Activated CD4-positive, alpha-beta T cell treated with anti-CD3 and anti-CD28 coated beads for 36 hours (primary cell): ENCODE measurements at places on chromosomes 16 and 17. TPM values are rescaled to one million over a fixed set of nuclear protein-coding genes. Genes with fewer than 3 reads are reported as not detected.

Gene CDT1
- total RNA-seq = 136 TPM

Gene ERN2
- not detected for total RNA-seq

Gene CACNG3
- total RNA-seq = not detected

Gene KRTAP3-2
- total RNA-seq = not detected

Gene HBA1
- not detected for total RNA-seq

Gene GPR142
- not detected for total RNA-seq

Gene GJC1
- total RNA-seq = 3.7 TPM

Gene ICAM2
- total RNA-seq = 46.6 TPM

DNA sequence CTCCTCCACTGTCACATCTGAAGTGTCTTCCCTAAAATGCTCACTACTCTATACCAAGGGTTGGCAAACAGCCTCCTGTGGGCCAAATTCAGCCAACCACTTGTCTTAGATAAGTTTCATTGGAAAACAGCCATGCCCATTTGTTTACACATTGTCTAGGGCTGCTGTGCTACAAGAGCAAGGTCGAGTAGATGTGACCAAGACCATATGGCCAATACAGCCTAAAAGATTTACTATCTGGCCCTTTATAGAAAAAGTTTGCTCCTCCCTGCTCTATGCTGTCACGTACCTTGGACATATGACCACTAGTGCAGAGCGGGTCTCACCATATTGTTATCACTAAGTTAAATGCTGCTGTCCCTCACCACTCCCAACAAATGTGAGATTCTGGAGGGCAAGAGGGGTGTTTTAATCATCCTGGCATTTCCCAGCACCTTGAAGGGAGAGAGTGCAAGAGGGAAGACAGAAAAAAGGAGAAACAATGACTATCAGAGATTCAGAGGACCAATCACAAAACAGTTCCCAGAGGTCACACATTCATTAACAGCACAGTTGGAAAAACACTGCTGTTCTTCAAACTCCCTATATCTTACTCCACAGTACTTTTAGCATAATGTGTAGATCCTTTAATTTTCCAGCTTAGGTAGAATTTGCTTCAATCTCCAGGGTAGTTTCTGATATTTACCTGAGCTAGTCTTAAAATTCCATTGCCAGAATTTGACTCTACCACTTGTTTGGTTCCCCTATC, 13.2 kb downstream of the LSM12 start:
- DNase-seq = no peak

DNA sequence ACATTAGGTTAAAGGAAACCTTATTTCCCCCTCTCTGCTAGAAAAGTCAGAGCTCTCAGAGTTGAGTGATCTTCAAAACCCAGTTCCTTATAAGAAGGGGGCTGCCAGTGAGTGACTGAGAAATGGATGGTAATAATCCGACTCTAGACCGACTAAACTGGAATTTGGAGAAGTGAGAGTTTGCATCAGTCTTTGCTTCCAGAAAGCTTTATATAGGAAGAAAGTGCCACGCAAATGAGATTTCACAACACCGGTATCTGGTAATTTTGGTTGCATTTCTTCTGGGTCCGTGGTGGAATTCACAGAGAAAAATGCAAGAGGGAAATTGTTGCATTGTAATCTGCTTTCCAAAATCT, 271.4 kb downstream of the MAF start:
- DNase-seq = no peak

DNA sequence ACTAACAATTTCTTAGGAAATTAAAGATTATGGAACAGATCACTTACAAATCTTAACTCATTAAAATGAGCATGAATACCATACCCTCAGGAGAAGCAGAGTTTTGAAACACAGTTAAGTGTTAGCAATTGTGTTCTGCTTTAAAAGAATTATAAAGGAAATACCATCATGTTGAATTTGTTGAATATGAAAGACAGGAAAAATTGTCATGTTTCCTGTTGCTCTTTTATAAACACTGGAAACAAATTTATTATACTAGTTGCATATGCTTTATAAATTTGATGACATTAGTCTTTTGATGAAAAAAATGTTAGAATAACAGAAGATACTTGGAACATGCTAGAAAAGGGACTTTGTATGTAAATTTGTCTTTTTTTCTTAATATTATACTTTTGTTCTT, 59.7 kb downstream of the VMP1 start:
- DNase-seq = no peak

- DNase-seq = no peak
These were observed 471.9 kb downstream of the HS3ST3B1 start for GRCh38 chr17:14772776-14773175.

GRCh38 chr17:42429726-42430447, 6.8 kb upstream of the CAVIN1 start:
- no peak for DNase-seq

DNA sequence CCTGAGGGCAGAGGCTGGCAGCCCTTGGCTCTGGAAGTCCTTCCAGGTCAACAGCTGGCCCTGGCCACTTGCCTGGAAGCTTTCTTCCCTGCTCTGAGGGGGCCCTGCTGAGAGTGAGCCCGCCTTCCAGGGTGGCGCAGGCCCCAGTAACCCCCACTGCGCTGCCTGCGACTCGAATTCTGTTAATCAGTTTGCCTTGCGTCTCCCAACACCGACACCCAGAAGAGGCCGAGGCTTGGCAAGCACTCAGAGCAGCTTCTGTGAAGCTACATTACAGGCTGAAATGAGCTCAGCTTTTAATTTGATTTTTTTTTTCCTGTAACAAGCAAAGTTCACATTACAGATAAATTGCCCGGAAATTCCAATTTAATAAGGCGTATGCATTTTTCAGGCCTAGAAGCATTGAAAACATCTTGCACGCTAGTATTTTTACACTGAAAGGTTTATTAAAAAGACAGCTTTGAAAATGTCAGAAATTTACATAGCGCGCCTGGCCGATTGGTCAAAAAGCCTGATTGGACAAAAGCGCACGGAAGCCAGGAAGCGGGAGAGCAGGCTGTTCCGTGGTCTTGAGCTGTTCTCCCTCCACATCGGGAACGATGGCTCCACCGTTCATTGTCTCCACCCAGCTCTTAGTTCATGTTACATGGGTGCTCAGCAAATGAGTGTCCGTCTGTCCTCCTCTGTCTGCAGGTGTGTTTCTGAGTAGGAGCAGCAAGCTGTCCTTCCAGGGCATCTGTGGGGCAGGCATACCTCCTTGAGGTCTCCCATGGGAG, 65.5 kb upstream of the HSBP1 start:
- no peak for DNase-seq

DNA sequence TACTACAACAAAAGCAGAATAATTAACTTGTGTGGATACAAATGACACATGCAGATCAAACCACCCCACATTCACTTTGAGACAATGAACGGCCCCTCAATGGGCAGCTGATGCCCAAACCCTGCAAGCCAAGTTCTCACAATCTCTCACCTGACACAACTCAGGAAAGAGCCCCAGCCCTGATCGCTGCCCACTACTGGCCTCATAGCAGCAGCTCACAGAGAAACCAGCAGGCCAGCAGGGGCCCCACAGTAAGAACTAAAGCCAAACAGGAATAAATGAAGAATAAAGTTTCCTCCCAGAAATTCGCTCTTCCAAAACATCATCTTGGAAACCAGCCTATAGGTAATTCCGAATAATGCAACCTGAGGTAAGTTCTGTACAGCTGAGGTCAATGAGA, 7.7 kb downstream of the AKTIP start:
- DNase-seq = no peak

DNA sequence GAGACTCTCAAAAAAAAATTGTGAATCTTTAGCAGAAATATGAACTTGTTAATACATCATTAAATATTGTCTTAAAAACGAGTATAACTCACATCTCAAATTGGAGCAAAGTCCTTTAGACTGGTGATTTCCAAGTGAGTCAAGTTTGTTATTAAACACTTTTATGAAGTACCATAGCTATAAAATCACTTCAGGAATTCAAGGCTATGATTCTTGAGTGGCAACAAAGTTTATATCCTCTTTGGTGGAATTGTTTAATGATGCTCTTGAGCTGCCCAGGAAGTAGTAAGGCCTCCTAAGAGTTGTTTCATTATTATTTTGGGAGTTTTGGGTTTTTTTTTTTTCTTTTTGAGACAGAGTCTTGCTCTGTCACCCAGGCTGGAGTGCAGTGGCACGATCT, 16.7 kb upstream of the BLMH start:
- no peak for DNase-seq

GRCh38 chr16:68401871-68402747, 46.2 kb downstream of the SMPD3 start:
- DNase-seq = peak; percentile 33

DNA sequence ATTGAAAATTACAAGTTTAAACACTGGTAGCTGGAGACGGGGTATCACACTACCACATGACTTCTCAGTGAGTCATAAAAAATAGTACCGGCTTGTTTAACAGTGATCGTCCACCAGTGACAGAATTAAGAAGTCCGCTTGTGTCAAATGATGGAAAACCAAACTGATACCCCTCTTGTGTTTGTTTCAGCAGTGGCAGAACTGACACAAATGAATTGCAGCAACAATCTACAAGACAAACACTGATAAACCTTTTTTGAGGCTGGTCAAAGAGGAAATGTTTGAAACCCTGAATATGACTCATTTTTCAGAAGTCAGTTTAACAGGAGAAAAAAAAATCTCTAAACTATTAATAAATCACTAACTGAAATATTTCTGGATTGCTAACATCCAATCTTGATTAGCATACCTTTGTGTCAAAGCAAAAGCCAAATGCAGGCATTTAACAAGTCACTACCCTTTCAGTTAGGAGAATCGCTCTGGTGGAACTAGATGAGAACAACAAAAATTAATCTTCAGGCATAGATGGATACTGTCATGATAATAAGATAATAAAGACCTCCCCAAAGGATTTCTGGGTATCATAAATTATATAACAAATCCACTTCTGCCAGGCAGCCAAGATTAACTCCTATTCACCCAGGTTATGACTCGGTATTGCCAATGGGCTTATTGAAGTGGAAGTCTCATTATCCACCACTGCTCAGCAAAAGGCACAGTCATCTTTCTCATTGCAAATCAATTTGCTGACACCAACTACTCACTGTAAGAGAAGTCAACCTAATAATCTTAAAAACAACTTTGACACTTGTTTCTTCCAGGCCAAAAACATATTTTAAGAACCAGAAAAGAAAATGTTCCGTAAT, 20.8 kb downstream of the DCUN1D3 start:
- no peak for DNase-seq

DNA sequence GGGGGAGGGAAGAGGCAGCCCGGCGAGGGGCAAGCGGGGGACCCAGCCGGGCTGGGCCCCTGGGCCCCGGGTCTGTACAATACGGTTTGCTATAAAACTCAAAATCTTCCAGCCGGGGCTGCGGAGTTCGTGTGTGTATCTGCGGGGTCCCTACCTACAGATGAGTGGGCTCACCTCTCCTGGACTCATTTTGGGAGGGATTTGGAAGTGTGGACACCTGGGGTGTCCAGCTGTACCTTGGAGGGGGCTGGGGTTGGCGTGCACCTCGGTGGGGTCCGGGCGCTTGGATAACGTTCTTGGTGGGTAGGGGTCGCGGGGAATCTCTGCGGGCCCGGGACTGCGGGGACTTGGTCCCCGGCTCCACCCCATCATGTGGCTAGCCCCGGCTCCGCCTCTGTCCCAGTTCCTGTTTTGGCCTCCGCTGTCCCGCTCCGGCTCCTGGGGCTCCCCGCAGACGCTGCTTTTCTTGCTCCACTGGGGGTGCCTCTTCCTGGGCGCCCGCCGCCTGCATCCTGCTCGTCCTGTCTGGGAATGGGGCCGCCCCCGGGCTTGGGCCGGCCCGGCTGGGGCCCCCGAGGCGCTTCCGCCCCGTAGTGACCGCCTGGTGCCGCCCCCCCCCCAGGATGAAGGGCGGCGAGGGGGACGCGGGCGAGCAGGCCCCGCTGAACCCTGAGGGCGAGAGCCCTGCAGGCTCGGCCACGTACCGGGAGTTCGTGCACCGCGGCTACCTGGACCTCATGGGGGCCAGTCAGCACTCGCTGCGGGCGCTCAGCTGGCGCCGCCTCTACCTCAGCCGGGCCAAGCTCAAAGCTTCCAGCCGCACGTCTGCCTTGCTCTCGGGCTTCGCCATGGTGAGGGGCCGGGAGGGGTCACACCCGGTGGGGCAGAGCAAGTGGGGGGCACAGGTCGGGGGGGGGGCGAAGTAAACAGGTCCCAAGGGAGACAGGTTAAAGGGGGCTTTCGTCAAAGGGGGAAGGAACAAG, at the start of gene ORAI3:
ORAI3 (plus strand) TSS at position 402 of the 983 bp plus-strand sequence; CDS start at position 624, 222 bp downstream.
- DNase-seq = peak; percentile 66

GRCh38 chr17:71970312-71970711, 150.5 kb upstream of the SOX9 start:
- DNase-seq = no peak

GRCh38 chr16:64738321-64738960, 383.4 kb downstream of the CDH11 start:
- DNase-seq = no peak

GRCh38 chr17:62671553-62671952, 44.1 kb downstream of the MRC2 start:
- DNase-seq = no peak

- DNase-seq = peak; percentile 87
These were observed 27.6 kb downstream of the STAT5B start for GRCh38 chr17:42248351-42249179.

GRCh38 chr16:82264756-82265155, 94.7 kb upstream of the MPHOSPH6 start:
- no peak for DNase-seq
